Uterus (tissue), 4 donors: ENCODE measurements at places on chromosomes 6 and 20.

GRCh38 chr6:69719602-69720193 lies 77.1 kb downstream of the LMBRD1 start:
- no peaks in the 10 kb centered on the region for H3K27me3 ChIP-seq
- H3K4me1 ChIP-seq: no peaks in the 10 kb centered on the region
- H3K27ac ChIP-seq: no peak overlapping the region
- H3K36me3 ChIP-seq: no peaks in the 10 kb centered on the region
- DNase-seq: no peak

- H3K4me3 ChIP-seq: no peak overlapping the region
- peak; percentile 77 for DNase-seq
- no peaks in the 10 kb centered on the region for H3K27me3 ChIP-seq
- H3K27ac ChIP-seq: peak overlapping the region; percentile 57
- peaks cover 4% of the 10 kb centered on the region for H3K4me1 ChIP-seq
Measured at GRCh38 chr6:74075323-74075722, 379.3 kb downstream of the CD109 start.

GRCh38 chr6:156662025-156662445 lies 115.1 kb upstream of the ARID1B start:
- no peaks in the 10 kb centered on the region for H3K27me3 ChIP-seq
- no peak for DNase-seq
- H3K4me1 ChIP-seq: no peaks in the 10 kb centered on the region
- no peaks in the 10 kb centered on the region for H3K36me3 ChIP-seq
- no peak overlapping the region for H3K27ac ChIP-seq

GRCh38 chr6:155974359-155974758 lies 518.7 kb upstream of the NOX3 start:
- DNase-seq: peak; percentile 16
- H3K4me1 ChIP-seq: no peaks in the 10 kb centered on the region
- no peaks in the 10 kb centered on the region for H3K27me3 ChIP-seq

- no peak for DNase-seq
- H3K4me3 ChIP-seq: no peak overlapping the region
- H3K27ac ChIP-seq: no peak overlapping the region
- no peaks in the 10 kb centered on the region for H3K27me3 ChIP-seq
- H3K4me1 ChIP-seq: no peaks in the 10 kb centered on the region
Measured at GRCh38 chr20:23926944-23927872, 47.7 kb upstream of the CST5 start.

GRCh38 chr6:139303185-139303584 lies 11.4 kb upstream of the TXLNB start:
- DNase-seq: no peak
- H3K4me1 ChIP-seq: no peaks in the 10 kb centered on the region
- no peak overlapping the region for H3K27ac ChIP-seq

DNA sequence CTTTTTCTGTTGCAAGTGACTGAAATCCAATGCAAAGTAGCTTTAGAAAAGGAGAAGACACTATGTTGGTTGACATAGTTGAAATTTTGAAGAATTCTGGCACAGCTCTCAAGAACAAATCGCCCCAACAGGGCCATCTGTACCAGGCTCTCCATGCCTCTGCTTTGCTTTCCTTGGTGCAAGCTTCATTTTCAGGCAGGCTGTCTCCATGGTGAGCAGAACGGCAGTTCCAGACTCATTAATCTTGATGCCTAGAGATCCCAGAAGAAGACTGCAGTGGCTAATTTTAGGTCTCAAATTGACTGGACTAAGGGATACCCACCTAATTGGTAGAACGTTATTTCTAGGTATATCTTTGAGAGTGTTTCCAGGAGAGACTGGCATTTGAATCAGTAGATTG lies 950.7 kb upstream of the FLRT3 start:
- no peak overlapping the region for H3K27ac ChIP-seq
- DNase-seq: no peak
- H3K4me3 ChIP-seq: no peak overlapping the region
- no peaks in the 10 kb centered on the region for H3K4me1 ChIP-seq

DNA sequence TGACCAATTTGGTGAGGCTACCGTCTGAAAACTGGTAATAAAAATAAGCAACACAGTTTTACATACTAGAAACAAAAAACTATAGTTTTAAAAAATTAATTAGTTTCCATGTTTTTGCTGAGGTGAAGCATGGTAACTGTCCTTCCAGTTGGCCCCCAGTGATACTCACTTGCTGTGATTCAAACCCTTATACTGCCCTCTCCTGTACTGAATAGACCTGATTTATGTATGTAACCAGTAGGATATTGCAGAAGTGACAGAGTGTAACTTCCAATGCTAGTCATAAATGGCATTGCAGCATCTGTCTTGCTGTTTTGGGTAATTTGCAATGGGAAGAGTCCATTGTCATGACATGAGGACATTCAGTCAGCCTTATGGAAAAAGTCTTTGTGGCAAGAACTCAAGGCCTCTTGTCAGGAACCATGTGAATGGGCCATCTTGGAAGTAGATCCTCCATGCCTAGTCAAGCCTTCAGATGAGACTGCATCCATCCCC lies 8.9 kb upstream of the CHD6 start:
- no peak overlapping the region for H3K27ac ChIP-seq
- H3K4me1 ChIP-seq: no peaks in the 10 kb centered on the region
- DNase-seq: no peak
- no peaks in the 10 kb centered on the region for H3K27me3 ChIP-seq
- H3K4me3 ChIP-seq: no peak overlapping the region
- no peaks in the 10 kb centered on the region for H3K36me3 ChIP-seq

- H3K27me3 ChIP-seq: no peaks in the 10 kb centered on the region
- no peaks in the 10 kb centered on the region for H3K4me1 ChIP-seq
- H3K4me3 ChIP-seq: no peak overlapping the region
- no peaks in the 10 kb centered on the region for H3K36me3 ChIP-seq
Measured at GRCh38 chr6:84882768-84883766, 118.7 kb upstream of the TBX18 start.
